ENCODE measurements at places on chromosomes 7 and 10.
A peak's percentile ranks its signal among the peaks of the same experiment; 100 is the strongest.

GRCh38 chr7:105191331-105191730 lies 177.3 kb downstream of the KMT2E start:
- DNase-seq = no peak

- peak; percentile 71 for DNase-seq
Measured at GRCh38 chr10:27360581-27361172, 120.1 kb upstream of the ACBD5 start.

GRCh38 chr7:140315498-140316164 lies 82.7 kb downstream of the SLC37A3 start:
- no peak for DNase-seq

GRCh38 chr10:12350167-12350872 lies 973 bp downstream of the CAMK1D start:
- DNase-seq = peak; percentile 25

GRCh38 chr10:69502589-69502988 lies 51.3 kb downstream of the TSPAN15 start:
- DNase-seq = no peak

DNA sequence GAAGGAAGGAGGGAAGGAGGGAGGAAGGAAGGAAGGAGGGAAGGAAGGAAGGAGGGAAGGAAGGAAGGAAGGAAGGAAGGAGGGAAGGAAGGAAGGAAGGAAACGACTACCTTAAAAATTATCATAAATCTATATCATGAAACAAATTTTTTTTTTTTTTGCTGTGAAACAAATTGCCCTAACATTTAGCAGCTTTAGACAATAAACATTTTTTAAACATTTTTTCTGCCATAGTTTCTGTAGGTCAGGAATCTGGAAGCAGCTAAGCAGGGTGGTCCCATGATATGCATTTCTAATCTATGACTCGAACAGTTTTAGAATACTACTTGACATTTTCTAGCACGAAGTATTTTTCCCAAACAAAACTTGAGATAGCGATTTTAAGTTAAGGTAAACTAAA lies 42.9 kb upstream of the TSPAN13 start:
- DNase-seq = peak; percentile 61

- no peak for DNase-seq
Measured at GRCh38 chr10:64142395-64142794, 621.2 kb downstream of the REEP3 start.

DNA sequence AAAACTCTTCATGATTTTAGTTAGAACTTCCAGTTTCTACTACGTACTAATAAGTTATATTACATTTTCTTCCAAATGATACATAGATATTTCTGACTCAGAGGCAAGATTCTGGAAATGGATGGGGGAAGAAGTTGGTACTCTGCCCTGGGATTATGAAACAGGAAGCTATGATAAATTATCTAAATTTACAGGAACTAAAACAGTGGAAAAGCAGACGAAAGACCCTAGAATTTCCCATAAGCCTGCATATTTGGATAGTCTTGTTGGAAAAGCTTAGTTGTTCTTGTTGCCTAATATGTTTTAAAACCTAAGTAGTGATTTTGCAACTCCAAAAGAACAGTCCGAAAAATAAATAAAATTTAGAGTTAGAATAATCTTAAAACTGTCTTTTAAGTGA lies 21.8 kb downstream of the CFAP69 start:
- peak; percentile 80 for DNase-seq

GRCh38 chr10:63700631-63701156 lies 179.5 kb downstream of the REEP3 start:
- peak; percentile 41 for DNase-seq

- DNase-seq = no peak
Measured at GRCh38 chr7:139431459-139431858, 52.0 kb downstream of the KLRG2 start.

DNA sequence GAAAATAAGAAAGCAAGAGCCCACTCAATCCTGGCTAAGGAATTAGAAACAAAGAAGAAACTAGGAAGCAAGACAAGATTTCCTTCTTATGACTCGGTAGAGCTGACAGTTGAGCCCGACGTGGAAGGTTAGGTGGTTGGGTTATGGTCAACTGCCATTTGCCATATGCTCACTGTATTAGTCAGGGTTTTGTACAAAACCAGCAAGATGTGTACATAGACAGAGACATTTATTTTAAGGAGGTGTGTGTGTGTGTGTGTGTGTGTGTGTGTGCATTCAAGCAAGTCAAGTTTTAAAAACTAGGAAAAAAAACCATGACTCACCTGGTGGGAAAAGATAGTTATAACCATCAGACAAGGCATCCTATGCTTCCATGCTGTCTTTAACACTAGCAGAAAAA lies 158.5 kb downstream of the VPS50 start:
- DNase-seq = no peak

DNA sequence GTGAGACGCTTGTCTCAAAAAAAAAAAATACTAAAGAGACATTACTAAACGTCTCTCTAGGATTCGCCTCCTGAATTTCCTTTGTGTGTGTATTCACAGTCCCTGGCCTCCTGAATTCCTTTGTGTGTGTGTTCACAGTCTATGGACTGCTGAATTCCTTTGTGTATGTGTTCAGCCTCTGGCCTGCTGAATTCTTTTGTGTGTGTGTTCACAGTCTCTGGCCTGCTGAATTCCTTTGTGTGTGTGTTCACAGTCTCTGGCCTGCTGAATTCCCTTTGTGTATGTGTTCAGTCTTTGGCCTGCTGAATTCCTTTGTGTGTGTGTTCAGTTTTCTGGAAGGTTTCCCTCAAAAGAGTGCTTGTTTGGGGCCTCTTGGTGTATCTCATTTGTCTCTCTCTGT lies 8.2 kb downstream of the BMS1 start:
- no peak for DNase-seq

DNA sequence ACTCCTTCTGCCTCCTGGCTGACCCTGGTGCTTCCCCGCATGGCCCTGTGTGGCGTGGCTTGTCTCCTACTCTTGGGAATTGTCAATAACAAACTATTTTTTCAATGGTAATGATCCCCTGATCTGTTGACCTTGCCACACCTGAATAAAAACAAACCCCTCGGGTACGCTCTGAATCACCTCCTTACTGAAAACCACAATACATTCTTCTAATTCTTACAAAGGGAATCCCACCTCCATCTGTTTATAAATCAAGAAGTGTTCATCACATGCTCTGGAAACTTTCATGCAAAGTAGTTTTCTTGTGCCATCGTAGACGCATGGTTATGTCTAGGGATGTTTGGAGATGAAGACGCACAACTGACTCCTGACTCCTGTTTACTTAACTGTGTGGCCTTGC lies 245.8 kb downstream of the FRMD4A start:
- DNase-seq = peak; percentile 53

DNA sequence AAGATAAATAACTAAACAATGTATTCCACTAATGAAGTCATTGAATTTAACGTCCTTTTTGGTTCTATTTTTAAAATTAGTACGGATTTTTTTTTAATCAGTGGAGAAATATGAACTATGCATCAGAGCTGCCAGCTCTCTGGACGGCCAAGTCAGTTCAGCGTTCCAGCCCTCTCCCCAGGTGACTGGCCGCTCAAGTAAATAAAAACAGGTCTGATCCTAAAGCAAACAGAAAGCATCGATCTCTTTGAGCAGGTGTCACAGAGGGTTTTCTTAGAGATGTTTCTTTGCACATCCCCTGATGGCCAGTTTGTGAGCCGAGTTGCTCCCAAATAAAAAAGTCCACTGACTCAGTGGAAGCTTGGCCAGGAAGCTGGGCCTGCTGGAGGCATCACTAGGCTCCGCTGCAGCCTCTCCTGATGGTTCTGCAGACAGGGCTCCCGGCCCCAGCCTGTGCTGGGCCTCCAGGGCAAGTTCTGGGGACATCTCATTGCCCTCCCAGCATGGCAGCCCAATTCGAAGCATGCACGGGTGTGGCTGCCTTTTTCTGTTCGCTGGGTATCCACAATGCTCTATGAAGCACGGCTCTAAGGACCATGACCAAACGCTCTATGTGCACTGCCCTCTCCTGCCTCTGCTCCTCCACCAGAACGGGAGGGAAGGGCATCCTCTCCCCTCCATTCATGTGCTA lies 74.7 kb upstream of the PPP2R2D start:
- DNase-seq = no peak

GRCh38 chr10:712089-712488 lies 22.6 kb upstream of the DIP2C start:
- DNase-seq = no peak

DNA sequence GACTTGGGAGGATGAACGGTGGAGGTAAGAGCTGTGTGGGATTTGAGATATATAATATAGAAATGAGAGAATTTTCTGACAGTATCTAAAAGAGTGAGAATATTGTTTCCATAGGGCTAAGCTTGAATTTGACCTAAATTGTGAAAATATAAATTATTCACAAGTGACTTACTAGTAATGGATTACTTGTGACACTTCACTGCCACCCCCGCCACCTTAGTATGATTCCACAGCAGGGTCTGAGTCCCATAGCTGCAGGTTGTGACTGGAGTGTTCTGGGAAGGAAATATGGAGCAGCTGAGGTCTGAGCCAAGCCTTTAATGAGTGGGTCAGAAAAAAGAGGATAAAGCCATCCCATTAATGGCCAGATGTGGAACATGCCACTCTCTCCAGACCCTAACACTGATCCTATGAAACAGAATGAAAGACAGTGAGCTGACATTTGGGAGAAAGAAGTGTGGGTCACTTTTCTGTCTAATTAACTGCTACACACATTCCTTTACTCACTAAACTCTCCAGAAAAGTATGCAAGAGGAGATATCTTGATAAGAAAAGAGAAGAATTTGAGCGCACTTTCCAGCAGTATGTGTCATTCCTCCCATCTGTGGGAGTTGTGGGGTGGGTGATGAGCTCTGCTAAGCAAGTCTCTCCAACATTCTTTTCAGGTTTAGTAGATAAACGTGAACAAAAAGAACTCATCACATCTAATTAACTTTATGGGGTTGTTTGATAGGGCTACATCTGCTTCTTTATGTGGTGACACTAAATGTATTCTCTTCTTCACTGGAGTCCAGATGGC lies 1193.4 kb downstream of the SORCS3 start:
- DNase-seq = peak; percentile 21

DNA sequence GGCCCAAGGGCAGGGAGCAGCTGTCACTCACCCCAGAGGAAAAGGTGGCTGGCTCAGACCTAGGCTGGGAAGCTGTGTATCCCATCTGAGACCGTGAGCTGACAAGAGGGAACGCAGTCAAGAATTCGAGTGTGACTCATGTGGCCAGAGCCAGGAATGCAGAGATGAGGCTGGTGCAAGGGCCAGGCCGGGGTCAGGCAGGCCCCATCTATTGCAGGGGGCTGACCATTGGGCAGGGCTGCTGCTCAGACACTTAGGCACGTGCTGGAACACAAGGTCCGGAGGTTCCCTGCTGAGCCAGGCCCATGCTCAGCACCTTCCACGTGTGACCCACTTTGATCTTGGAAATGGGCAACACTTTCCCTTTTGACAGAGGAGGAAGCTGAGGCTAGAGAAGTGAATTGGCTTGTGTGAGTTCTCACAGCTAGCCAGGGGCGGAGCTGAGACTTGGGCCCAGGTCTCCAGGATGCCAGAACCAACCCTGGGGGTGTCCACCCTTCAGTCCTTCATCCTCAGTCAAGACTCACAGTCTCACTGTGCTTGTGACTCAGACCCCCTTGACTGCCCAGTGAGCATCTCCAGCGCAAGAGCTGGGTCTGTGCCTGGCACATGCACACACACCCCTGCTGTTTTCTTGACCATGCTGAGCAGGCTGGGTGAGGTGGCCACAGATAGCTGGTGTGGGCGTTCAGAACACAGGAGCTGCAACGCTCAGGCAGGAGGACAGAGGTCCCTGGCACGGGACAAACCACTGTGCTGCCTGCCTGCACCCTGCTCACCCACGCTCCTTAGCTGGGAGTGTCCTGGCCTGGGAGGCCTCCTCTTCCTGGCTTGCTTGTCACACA lies 47.6 kb upstream of the PPIF start:
- DNase-seq = peak; percentile 61

- no peak for DNase-seq
Measured at GRCh38 chr7:143362131-143363015, at the start of gene FAM131B. Gene FAM131B, minus strand, starts transcription at chr7:143362713. Its CDS starts 110 bp downstream, at chr7:143362603.

DNA sequence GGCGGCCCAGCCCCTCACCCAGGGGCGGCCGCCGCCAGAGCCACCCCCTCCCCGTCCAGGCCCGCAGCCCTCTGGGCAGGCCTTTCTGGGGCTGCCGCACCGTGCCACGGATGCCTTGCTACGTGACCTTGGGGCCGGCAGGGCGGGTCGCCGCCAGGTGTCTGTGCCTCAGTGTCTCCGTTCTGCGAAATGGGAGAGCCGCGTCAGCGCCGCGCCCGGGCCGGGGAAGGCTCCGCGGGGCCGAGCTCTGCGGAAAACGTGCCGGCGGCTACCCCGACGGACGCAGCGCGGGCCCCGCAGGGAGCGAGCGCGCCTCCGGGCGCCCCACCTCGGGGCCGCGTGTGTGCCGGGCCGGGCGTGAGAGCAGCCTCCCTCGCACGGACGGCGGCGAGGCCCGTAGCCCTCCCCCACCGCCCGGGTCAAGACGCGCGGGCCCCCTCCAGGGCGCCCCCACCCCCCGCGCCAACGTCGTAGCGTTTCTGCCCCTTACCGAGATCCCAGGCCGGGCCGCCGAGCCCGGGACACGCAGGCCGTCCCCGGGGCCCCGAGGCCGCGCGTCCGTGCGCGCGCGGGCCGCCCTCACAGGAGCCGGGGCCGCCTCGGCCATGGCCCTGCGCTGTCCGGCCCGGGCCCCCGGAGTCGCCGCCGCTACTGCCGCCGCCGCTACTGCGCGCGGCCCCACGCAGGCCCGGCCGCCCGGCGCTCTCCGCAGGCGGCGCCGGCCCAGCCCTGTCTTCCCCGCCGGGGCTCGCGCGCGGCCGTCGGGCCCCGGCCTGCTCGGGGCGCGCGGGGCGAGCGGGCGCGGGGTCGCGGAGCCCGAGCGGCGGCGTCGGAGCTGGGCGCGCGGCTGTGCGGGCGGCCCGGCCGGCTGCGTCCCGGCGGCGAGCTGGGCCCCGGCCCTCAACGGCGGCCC lies 1.1 kb downstream of the ZNF777 start:
- DNase-seq = peak; percentile 20

- DNase-seq = no peak
Measured at GRCh38 chr7:137657476-137658189, 189.1 kb downstream of the DGKI start.

DNA sequence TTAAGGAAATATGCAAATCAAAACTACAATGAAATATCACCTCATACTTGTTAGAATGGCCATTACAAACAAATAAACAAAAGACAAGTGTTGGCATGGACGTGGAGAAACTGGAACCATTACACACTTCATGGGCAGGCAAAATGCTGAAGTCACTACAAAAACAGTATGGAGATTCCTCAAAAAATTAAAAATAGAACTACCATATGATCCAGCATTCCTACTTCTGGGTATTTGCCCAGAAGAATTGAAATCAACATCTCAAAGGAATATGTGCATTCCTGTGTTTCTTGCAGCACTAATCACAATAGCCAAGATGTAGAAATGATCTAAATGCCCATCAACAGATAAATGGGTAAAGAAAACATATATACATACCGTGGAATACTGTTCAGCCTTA lies 83.6 kb downstream of the NRCAM start:
- peak; percentile 3 for DNase-seq

- no peak for DNase-seq
Measured at GRCh38 chr10:74383642-74384041, 232.6 kb downstream of the ADK start.
